CD4-positive, alpha-beta T cell treated with Interleukin-6 for 4 hours (primary cell): ENCODE measurements at places on chromosomes 12 and 14.

DNA sequence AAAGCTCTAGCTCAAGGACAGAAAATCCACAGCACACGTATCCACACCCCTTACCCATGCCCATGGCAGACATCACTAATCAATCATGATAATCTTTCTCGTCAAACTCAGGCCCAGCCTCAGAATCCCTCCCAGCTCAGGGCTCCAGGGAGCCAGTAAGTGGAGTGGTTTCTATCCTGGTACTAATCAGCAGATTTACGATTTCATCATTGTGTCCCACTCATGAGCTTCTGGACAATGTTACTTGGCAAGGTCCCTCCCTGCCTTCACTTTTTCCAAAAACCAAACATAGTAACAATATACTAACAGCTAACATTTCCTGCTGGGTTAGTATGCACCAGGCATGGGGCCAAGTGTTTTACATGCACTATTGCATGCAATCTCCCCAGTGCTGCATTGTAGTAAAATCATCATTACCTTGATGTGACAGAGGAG is 45.8 kb upstream of the NCOR2 start:
- no peak for DNase-seq

DNA sequence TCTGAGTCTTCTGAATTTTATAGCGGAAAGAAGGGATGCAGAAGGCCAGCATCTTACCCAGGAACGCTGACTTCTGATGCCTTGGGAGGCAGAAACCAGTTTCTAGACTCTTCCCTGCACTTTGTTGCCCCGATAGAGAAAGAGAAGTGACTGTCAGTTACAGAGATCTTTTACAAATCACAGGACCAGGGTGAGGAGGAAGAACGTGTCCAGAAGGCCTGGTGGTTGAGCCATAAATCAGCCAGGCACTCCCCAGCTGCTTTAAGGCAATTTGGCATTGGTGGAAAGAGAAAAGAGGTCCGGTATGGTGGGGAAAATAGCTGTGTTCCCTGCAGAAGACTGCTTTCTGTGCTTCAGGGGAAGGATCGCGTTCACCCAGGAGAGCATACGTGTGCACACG is 88.7 kb upstream of the KCNA1 start:
- DNase-seq = no peak

DNA sequence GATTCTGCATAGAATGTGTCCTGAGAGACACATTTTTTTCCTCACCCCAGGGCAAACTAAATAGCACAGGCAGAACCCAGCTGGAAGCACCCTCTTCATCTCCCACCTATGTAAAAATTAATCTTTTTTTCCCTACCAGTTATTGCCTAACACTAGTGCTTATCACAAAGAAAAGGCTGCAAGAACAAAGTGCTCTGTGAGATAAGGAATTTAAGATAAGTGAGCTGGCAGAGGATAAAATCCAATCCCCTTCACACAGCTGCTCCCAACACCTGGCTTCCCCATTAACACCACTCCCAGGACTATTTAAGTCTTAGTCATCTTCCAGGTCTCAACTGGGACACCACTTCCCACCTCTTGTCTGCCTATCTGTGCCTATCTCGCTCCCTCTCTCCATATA is 75.2 kb downstream of the TTC9 start:
- no peak for DNase-seq

GRCh38 chr12:113071135-113072112 is 14.9 kb downstream of the DTX1 start:
- DNase-seq = no peak

- DNase-seq = no peak
Measured at GRCh38 chr14:70011708-70012107, 132.5 kb downstream of the SMOC1 start.

DNA sequence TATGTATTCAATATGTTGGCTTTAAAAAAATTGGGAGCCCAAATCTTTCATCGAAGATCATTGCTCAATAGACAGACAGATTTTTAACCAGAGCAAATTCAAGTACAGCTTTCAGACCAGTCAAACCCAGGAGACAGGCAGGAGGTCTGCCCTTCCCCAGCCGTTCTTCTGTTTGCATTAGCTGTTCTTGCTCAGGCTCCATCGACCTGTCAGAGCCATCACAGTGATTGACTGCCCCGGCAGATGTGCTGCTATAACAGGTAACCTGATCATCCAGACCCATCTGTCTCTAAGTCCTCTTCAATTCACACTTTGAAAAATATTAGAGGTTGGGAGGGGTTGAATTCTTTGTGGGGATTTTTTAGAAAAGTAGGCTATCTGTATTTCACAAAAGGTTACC is 453.5 kb downstream of the FOXG1 start:
- DNase-seq = no peak

- no peak for DNase-seq
Measured at GRCh38 chr12:38516418-38516817, 199.8 kb downstream of the ALG10B start.

- DNase-seq = peak; percentile 66
Measured at GRCh38 chr12:47808574-47809365, 10.9 kb downstream of the HDAC7 start.

- DNase-seq = no peak
Measured at GRCh38 chr12:69719336-69720316, 19.0 kb upstream of the RAB3IP start.

GRCh38 chr14:21525962-21526671 is at the start of gene SALL2:
SALL2 (minus strand) TSS chr14:21526346; CDS start chr14:21526127, 219 bp downstream.
- peak; percentile 86 for DNase-seq

GRCh38 chr14:106210650-106211049 is 684.3 kb downstream of the TMEM121 start:
- DNase-seq = peak; percentile 69

DNA sequence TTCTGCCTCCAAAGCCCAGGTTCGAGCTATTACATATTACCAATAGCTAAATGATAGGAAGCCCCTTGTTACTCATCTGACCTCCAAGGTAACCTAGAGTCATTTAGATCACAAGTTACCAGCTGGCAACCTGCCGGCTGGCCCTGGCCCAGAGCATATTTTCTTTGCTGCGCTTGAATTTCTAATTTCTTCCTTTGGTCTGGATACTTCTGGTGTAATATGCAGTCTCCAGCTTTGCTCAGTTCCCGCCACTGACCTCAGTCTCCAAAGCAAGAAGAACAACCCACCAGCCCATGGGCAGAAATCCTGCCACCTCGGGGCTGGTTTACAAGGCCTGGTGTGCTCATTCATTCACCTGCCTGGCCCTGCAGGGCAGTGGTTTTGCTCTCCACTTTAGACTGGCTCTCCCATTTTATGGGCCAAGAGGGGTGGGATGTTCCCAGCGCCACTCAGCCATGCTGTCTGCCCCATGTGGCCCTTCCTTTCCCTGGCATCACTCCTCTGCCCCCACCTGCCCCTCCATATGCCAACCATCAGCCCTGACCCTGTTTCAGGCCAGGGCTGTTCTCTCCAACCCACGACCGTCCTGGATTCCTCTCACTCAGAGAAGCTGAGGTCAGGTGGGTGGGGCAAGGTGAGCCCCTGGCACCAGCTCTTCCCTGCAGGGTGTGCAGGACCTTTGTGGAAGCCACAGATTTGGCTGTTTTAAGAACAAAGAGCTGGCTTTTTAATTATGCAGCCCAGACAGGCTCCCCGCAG is 76.0 kb downstream of the PRIMA1 start:
- DNase-seq = no peak

DNA sequence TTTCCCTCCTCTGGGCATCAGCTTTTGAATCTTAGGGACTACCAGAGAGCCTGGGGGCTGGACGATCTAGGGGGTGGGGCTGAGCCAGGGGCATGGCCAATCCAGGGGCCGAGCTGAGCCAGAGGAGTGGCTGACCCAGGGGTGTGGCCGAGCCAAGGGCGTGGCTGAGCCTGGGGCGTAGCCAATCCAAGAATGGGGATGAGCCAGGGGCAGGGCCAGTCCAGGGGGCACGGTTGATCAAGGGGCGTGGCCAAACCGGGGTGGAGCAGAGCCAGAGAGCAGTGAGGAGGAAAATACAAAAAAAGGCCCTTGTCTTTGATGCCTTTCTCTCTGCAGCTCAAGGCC is 219.3 kb upstream of the NOS1 start:
- no peak for DNase-seq

- DNase-seq = peak; percentile 33
Measured at GRCh38 chr12:50924439-50925341, 27.7 kb upstream of the HIGD1C start.

DNA sequence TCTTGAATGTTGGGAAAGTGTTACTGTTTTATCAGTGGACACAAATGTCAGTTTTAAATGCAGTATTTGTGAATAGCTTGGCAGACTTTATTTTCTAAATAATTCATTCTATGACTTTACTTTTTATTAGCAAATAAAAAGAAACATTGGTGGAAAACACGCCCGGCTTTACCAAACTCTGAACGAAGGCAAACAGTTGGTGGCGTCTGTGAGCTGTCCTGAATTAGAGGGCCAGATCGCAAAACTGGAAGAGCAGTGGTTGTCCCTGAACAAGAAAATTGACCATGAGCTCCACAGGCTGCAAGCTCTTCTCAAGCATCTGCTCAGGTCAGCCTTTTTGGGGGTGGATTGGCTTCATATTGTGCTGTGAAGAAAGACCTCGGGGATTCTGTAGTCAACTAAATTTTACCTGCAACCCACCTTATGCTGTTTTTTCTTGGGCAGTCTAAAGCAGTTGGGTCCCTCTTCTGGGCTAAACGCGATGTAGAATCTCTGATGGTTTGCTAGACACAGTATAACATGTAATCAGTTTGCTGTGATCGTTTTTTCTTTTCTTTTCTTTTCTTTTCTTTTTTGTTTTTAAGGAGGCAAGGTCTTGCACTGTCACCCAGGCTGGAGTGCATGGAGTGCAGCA is 156.4 kb downstream of the ESR2 start:
- no peak for DNase-seq

DNA sequence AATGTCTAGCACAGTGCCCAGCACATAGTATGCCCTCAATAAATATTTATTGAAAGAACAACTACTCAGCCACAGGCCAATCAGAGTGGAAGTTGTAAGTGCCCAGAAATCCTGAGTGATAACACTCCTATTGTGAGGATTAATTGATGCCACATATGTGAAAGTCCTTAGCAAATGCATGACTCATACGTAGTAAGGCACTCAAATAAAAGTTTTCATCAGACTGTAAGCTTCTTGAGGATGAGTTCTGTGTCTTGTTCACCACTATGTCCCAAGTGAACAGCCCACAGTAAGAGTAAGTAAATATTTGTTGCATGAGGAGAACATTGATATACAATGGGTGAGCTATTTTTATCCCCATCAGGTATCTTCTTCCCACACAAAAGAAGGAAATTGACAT is 24.7 kb upstream of the ANO6 start:
- no peak for DNase-seq

GRCh38 chr14:60561845-60562746 is 53.1 kb downstream of the SIX6 start:
- DNase-seq = peak; percentile 5

GRCh38 chr12:34390171-34390841 is 368.0 kb downstream of the ALG10 start:
- no peak for DNase-seq

DNA sequence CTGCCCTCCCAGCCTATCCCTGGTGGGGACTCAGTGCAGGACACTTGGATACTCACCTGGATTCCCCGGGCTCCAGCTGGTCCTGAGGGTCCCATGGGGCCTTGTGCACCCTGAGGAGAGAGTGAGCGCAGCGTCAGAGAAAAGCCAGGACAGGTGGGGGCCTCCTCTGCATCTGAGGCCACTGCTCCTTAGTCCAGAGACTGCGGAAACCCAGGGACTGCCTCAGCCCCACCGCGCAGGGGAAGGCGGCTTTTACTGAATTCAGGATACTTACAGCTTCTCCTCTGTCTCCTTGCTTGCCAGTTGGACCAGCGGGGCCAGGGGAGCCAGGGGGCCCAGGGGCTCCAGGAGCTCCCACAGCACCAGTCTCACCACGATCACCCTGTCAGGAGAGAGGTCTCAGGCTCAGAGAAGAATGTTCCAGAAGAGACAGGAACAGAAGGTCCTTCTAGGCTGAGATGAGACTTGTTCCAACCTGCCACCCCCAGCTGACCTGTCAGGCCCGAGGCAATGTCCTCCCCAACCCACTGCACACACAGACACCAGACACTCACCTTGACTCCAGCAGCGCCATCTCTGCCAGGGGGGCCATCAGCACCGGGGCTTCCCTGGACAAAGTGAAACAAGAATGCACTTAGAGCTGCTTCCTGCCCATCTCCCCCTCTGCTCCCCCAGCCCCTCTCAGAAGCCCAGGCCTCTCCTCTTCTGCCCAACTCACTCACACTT is 13.8 kb downstream of the TMEM106C start:
- DNase-seq = no peak

DNA sequence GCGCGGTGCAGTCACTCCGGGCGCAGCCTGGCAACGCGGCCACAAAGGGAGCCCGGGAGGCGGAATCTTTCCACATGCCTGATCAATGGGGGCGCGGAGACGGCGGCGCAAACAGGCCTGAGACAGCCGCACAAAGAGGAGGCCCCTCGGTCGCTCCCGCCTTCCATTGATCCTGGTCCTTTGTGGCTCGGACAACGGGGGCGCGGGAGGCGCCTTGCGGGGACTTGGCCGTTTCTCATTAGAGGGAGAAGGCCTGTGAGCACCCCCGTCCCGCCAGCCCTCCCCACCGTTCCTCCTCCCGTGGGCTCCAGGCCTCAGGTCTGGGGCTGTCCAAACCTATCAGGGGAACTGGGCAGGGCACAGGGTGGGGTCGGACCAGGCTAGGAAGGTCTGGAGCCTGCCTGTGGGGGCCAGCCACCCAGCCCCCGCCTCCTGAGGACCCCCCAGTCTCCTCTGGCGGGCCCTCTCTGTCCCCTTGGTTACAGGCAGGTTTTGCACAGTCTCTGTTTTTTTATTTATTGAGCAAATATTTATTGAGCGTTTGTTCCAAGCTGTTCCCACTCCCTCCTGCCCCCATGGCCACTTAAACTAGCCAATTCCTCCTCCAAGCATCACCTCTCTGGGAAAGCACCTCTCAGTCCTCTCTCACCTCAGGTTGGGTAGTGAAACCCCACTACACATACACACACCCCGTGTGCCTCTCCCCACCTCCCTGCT is 29.0 kb upstream of the MSI1 start:
- DNase-seq = no peak

DNA sequence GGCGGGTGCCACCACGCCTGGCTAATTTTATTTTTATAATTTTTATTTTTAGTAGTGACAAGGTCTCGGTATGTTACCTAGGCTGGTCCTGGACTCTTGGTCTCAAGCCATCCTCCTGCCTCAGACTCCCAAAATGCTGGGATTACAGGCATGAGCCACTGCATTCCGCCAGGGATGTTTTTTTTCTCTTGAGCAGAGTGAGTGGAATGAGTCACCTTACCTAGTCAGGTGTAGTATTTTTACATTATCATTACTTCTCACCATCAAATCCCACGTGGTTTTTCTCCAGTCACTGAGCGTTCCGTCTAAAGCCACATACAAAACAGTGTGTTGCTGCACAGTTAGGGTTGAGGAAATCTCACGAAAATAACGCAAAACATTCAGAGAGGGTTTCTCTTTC is 870 bp upstream of the TBPL2 start:
- DNase-seq = no peak

DNA sequence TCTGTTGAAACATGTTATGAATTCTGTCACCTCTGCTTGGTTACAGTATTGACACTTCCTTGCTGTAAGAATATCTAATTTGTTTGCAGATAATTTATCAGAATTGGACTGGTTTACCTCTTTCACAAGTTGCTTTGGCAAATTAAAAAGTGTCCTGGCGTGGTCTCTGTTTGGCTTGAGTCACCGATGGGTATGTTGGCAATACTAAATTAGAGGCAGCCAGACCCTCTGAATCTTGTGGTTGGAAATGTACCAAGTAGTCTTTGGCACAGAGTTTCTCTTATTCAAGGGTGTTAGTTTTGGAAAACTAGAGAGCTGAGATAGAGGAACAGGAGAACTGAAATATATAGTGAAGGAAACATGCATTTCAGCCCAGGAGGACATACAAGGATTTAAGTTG is 521.1 kb upstream of the MGAT4C start:
- no peak for DNase-seq

GRCh38 chr12:1297639-1298175 is 296.7 kb downstream of the FBXL14 start:
- DNase-seq = no peak

- DNase-seq = no peak
Measured at GRCh38 chr12:22287101-22287500, 47.4 kb downstream of the ST8SIA1 start.
